ENCODE measurements at places on chromosomes 6 and 20.

DNA sequence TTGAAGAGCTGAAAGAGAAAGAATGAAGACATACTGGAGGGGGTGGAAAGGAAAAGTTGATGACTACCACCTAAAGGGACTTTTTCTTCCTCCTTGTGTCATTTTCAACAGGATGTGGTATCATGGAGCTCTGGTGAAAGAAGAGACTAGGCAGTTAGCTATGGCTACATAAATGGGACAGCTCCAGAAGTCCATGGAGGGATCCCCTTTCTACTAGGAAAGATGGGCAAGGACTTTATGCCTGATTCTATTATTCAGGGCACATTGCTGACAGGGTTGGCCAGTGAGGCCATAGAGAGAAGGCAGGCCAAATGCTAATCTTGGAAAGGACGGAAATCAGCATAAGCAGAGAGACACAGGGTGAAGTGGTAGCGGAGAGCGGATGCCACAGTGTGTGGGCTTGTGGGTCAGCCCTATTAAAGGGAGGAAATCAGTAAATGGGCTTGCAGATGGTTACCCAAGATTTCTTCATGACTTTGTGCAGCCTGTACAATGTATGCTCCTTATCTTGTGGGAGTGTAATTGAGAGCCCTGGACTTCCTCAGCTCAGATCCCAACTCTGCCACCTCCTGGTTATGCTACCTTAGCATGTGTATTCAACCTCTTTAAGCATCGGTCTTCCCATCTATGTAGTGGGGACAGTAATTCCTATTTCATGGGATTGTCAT lies 77.4 kb upstream of the TMEM170B start:
- DNase-seq = peak; percentile 5

DNA sequence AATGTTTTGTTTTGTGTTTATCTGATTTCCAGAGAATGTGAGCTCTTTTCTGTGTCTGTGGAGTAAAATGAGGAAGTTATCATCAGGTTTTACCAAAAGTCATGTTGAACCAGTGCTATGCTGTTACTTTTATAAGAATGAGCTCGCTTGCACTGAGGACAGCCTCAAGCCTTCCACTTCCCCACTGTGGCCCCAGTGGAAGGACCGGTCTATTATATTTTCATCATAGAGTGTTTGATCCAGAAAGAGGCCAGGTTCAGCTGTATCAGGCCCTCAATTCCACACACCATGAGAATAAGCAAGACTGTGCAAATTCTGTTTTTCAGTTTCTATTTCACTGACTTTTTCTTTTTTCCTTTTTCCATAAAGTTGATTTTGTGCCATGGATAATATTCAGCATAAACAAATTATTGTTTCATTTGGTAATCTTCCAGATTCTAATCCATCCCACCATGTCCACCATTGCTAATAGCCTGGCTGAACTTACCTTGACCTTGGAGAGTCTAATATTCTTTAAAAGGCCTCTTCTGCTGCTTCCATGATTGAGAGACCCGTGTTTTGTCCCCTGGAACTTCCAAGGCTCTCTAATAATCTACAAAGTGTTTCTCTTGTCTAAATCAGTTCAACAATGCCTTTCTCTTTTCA lies 286.2 kb downstream of the THBS2 start:
- DNase-seq = no peak

DNA sequence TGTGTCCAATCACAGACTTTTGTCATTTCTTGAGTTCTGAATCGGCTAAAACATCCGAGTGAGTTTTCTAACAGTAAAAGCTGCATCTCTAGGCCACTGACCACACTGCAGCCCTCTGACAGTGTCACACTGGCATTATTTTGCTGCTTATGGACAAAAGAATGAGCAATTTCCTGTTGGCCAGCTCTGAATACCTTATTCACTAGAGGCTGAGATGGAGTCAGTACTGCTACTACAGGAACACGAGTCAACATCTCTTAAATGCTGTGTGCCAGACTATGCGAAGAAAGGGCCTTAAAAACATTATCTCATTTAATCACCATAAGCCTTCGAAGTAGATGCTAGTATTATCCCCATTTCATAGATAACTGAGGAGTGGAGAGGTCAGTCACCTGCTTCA lies 42.5 kb upstream of the IPCEF1 start:
- no peak for DNase-seq

DNA sequence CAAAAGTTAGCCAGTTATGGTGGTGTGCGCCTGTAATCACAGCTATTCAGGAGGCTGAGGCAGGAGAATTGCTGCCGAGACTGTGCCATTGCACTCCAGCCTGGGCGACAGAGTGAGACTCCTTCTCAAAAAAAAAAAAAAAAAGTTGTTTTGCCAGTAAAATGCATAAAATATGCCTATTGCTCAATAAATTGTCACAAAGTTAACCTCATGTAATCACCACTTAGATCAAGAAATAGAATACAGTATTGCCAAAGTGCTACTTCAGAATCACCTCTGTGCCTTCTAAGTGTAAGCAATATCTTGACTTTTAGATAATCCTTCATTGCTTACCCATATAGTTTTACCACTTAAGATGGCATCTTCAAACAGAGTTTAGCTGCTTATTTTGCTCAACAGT lies 80.7 kb downstream of the TRMT11 start:
- DNase-seq = no peak

DNA sequence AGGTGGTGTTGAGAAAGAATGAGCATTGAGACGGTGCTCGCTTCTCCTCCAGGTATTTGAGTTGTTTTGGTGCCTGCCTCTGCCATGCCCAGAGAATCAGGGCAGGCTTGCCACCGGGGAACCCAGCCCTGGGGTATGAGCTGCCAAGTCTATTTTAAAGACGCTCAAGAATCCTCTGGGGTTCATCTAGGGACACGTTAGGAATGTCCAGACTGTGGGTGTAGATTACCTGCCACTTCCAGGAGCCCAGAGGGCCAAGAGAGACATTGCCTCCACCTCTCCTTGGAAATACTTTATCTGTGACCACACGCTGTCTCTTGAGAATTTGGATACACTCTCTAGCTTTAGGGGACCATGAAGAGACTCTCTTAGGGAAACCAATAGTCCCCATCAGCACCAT lies 28.3 kb downstream of the SAYSD1 start:
- no peak for DNase-seq

- DNase-seq = no peak
Measured at GRCh38 chr20:44653546-44653945, 2.0 kb upstream of the ADA start.

- no peak for DNase-seq
Measured at GRCh38 chr20:33183312-33183711, 15.4 kb downstream of the BPIFA2 start.

DNA sequence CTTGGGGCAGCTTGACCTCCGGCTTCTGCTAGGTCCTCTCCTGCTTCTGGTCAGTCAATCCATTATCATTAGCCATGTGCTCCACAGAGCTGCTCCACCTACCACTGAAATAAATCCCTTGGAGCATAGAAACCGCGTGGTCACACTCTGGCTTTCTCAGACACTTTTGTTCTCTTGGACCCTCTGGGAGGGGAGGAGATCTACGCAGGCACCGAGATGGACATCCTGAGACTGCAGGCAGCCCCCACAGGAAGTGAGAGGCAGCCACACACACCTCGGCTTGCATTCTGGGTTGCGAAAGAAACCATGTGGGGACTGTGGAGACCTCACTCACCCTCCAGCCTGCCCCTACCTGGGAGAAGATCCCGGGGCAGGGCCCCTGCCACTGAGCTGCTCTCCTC lies 79.5 kb downstream of the FYN start:
- peak; percentile 47 for DNase-seq

GRCh38 chr6:30613251-30614043 lies 3.6 kb downstream of the PPP1R10 start:
- no peak for DNase-seq

GRCh38 chr6:38552121-38552520 lies 87.6 kb downstream of the BTBD9 start:
- no peak for DNase-seq

DNA sequence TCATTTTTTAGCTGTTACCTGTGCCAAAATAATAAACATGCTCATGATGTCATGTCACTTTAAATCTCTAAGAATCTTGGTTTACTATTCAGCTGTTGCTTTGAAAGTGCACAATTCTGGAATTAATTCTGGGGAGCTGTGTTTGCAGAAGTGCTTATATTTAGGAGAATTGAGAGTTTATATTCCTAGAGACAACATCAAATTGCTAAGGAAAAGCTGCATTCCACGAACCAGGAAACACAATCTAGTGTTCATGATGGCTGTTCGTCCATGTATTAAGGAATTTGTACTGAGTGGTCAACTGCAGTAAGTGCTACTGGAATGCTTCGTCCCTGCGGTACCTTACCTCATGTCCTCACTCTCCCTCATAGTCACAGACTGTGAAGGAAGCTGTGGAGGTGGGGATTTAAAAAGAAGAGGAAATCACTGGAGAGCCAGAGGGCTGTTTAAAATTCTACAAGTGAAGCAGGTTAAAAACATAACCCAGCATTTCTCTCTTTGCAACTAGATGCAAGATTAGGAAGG lies 161.0 kb downstream of the TRMT11 start:
- no peak for DNase-seq

- no peak for DNase-seq
Measured at GRCh38 chr20:53621482-53622246, 28.0 kb upstream of the ZNF217 start.

- no peak for DNase-seq
Measured at GRCh38 chr6:165575158-165575549, 87.9 kb downstream of the PDE10A start.

- peak; percentile 73 for DNase-seq
Measured at GRCh38 chr6:106360410-106360988, at the start of gene CRYBG1. Gene CRYBG1 (plus strand): TSS chr6:106360717. CDS start chr6:106360909, 192 bp downstream.

DNA sequence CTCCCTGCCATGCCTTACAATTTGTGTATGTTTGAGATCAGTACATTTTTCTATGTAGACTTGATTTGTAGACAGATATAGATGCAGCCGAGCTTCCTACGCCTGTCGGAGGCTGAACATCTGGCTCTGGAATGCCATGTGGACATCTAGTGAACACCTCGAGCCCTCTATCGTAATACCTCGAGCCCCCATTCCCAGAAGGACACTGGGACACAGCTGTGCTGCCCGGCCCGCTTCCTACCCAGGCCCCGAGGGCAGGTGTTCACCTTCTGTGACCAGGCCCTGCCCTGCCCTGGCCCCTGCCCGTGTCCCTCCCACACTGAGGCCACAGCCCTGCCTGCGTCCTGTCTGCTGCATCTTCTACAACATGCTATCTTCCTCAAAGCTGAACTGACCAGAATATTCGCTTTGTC lies 12.9 kb downstream of the RPS6KA2 start:
- no peak for DNase-seq

DNA sequence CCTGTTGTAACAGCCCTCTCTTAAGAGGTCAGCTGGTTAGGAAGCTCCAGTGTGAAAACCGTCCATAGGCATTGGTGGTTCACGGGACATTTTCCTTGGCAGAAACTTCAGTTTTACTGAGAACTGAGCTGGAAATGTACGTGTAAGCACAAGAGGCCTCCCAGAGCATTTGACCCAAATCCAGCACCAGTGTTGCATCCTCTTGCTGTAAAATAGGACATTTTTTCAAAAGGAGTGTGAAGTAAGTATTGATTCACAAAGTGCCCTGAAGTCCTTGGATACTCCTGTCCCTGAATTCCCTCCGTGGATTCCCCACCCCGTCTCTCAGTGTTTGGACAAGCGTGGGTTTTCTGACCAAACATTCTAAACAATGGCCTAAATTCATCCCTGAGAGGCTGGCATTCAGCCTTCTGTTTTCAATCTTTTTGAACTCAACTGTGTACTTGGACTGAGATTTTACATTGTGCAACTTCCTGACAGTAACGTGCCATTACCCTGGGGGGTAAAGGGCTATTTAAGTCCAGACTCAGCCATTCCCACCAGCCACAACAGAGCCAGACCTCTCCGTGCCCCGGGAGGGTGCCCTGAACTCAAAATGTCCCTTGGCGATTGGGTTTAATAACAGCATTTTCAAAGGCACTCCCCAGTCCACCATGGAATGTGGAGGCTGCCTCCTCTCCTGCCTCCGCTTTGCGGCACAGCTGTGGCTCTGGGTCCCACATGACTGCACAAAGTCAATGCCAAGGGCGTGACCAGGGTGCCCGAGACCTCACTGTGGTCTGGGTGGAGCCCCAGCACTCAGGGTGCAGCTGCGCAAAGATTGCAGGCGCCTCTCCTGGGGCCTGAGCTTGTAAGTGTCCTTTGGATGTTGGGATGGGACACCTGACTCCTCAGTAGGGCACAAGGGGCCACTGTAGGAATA lies 92.7 kb upstream of the AFDN start:
- DNase-seq = no peak

- DNase-seq = no peak
Measured at GRCh38 chr20:64115171-64115911, 8.0 kb upstream of the NPBWR2 start.

DNA sequence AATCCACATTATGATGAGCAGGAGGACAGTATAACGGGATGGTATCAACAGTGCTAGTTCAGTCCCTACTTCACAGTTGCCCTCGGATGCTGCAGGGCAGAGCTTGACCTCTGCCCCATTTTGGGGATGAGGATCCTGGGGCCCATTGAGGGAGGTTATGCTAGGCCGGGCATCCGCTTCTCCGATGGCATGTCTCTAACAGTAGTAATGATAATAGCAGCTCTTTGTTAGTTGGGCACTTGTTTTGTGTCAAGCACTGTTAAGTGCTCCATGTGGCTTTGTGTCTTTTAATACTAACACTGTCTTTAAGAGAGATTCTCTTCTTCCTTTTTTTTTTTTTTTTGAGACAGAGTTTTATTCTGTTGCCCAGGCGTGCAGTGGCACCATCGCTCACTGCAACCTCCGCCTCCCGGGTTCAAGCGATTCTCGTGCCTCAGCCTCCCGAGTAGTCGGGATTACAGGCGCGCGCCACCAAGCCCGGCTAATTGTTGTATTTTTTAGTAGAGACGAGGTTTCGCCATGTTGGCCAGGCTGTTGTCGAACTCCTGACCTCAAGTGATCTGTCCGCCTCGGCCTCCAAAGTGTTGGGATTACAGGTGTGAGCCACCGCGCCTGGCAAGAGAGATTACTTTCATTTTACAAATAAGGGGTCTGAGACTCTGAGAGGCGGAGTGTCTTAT lies 1.1 kb downstream of the MAPRE1 start:
- DNase-seq = no peak

DNA sequence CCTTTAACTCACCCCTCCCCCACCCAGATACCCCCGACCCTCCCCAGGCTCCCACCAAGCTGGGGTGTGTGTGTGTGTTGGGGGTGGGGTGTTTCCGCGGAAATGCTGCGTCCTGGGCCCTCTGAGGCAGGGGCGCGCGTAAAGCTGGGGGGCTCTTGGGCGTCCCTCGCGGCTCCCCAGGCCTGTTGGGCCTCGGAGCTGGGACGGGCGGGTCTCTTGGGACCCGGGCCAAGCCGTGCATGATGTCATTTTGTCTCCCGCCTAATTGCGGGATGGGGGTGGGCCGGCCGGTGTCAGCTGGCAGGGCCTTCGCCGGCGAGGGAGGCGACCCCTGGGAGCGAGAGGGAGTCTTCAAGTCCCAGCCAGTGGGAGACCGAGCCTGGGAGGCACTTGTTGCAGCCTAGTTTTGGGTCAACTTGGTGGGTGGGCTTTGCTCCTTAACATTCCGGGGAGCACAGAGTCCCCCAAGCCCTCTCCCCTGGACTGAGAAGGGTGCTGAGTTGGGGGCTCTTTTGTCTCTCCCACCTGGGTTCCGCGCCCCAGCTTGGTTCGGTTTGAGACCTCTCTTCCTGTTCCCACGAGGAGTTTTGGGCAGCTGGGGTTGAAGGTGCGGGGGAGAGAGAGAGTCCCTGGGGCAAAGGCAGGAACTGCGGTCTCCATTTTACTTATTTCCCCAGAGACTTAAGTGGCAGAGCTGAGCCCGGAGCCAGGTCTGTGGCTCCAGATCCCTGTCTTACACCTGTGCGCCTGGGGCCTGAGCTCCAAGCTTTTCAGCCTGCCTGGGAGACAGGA lies 623 bp downstream of the MYBL2 start:
- DNase-seq = no peak

- DNase-seq = no peak
Measured at GRCh38 chr6:168035661-168036545, 38.4 kb downstream of the KIF25 start.

- no peak for DNase-seq
Measured at GRCh38 chr6:91860541-91861335, 1273.9 kb upstream of the MAP3K7 start.

Measured in stimulated activated CD4-positive, alpha-beta T cell treated with anti-CD3 and anti-CD28 coated beads, Interleukin-2, amount 100 ng/mL, for 24 hours (primary cell).